ENCODE measurements at places on chromosomes 12 and 14.

- no peak for DNase-seq
Observed at GRCh38 chr12:121610239-121611149, 15.8 kb upstream of the ORAI1 start.

- no peak for DNase-seq
Observed at GRCh38 chr12:58204071-58204470, 262.7 kb downstream of the ATP23 start.

GRCh38 chr14:30034152-30034551, 106.5 kb upstream of the PRKD1 start:
- DNase-seq = no peak

DNA sequence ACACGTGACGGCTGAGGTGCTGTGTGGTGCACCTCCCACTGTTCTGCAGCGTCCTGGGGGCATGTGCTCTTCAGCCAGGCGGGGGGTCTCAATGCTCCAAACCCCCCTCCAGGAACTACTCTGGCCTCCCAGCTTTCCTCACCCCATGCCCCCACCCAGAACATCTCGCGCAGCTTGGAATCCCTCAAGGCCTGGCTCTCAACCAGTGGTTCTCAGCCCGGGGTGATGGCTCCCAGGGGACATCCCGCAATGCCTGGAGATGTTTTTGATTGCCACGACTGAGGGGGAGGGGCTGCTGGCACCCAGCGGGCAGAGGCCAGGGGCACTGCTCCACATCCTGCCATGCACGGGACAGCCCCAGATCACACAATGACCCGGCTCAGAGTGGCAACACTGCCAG, 78.9 kb upstream of the DICER1 start:
- no peak for DNase-seq

DNA sequence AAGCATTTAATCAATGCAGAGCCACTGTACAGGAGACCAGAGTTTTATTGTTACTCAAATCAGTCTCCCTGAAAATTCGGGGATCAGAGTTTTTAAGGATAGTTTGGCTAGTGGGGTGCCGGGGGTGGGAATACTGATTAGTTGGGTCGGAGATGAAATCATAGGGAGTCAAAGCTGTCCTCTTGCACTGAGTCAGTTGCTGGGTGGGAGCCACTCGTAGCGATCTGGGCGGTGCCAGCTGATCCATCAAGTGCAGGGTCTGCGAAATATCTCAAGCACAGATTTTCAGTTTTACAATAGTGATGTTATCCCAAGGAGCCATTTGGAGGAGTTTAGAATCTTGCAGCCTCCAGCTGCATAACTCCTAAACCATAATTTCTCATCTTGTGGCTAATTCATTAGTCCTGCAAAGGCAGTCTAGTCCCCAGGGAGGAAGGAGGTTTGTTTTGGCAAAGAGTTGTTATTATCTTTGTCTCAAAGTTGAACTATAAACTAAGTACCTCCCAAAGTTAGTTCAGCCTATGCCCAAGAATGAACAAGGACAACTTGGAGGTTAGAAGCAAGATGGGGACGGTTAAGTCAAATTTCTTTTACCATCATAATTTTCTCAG, 169.4 kb upstream of the PLEKHG7 start:
- DNase-seq = no peak

- no peak for DNase-seq
Observed at GRCh38 chr12:53952871-53953734, 1.6 kb upstream of the HOXC12 start.

GRCh38 chr14:22791301-22791700, 23.9 kb downstream of the SLC7A7 start:
- no peak for DNase-seq

- DNase-seq = no peak
Observed at GRCh38 chr12:23253191-23253590, 628.2 kb downstream of the ETNK1 start.

DNA sequence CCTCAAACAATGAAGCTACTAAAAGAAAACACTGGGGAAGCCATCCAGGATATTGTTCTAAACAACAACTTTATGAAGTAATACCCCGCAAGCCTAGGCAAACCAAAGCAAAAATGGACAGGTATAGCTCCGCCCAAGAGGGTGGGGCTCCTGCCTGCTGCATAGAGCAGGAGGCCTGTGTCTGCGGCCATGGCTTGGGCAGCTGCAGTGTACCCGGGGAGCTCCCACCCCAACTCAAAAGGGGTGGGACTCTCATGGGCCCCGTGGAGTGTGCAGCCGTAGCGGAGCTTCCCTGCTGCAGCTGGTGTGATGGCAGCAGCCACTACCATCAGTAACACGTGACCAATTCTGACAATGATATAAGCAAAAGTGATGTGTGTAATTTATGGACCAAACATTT, 264.2 kb upstream of the KITLG start:
- DNase-seq = no peak

- DNase-seq = no peak
Observed at GRCh38 chr14:88613552-88614010, 50.7 kb downstream of the ZC3H14 start.

DNA sequence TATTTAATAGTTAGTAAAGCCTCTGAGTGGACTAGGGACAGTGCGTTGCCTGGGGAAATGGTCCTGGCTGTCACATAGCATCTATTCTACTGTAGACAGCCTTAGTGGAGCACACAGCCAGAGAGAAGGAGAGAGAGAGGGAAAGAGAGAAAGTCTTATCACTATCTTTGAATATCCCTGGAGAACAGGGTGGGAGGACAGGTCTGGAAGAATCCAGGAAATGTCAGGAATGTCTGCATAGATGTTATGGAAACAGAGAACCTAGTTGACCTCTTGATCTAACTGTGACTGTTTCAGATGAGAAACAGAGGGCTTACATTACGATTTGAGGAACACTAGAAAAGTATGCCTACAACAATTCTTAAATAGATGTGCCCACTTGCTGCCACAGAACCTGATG, 92.8 kb downstream of the SLC15A5 start:
- DNase-seq = no peak

DNA sequence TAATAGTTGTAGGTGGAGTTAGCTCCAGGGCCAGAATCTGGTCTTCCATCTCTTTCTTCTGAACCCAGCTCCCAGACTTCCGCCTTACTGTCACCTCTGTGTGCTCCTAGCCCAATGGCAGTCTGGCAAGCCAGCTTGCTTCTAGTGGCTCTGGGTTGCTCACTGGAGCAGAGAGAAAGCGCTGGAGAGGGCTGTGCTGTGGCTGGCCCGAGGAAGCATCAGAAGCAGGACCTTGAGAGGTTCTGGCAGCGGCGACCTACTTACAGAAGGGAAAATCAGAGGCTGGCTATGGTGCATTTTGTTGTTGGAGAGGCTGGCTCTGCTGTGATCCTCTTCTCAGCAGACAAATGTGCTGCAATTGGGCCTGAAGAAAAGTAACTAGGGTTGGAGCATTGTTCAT, 28.6 kb downstream of the KCNA5 start:
- DNase-seq = no peak

DNA sequence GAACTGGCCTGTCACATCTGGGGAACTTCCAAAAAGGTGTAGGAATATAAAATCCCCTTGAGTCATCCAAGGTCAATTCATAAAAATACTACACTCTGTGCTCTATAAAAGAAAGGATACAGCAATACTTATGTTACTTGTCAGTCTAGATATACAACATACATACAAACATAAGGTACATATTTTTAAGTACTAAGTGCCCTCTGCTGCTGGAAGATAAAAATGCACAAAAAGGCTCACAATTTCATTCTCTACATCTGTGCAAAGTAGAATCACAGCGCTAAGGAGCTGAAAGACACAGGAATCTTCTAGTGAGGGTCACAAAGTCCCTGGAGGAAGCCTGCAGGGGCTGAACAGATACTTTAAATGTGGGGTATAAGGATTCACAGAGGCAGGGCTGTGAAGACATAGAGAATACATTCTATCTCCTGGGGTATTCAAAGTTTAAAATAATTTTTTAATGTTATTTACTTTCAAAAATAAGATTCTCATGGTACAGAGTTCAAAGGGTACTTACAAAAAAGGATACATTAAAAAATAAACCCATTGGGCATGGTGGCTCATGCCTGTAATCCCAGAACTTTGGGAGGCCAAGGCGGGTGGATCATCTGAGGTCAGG, 10.2 kb upstream of the GOLGA5 start:
- no peak for DNase-seq

DNA sequence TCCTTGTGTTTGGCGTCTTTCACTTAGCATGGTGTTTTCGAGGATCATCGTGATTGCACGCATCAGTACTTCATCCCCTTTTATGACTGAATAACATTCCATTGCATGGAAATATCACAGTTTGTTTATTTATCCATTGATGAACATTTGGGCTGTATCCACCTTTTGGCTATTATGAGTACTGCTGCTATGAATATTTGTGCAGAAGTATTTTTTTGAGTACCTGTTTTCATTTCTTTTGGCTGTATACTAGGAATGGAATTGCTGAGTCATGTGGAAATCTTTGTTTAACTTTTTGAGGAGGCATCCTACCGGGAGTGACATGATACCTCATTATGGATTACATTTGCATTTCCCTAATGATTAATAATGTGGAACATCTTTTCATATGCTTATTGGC, 66.4 kb downstream of the WNK1 start:
- no peak for DNase-seq

GRCh38 chr12:25904442-25904841, 54.0 kb upstream of the RASSF8 start:
- no peak for DNase-seq

DNA sequence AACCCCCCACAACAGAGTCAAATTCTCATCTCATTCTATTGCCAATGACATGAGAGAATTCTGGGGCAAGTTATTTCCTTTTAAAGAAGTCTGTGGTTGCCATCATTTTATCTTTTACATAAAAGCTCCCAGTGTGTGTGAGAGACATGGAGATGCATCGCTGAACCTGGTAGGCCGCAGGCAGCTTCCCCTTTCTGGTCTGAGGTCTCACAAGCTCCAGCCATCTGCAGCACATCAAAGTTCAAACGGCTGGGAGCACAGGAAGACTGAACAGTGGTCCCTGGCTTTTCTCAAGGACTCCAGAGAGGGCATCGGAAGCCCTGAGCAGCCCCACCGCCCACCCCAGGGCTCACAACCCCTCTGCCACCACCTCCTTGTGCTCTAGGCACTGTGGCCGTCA, 141.7 kb downstream of the RIMBP2 start:
- no peak for DNase-seq

DNA sequence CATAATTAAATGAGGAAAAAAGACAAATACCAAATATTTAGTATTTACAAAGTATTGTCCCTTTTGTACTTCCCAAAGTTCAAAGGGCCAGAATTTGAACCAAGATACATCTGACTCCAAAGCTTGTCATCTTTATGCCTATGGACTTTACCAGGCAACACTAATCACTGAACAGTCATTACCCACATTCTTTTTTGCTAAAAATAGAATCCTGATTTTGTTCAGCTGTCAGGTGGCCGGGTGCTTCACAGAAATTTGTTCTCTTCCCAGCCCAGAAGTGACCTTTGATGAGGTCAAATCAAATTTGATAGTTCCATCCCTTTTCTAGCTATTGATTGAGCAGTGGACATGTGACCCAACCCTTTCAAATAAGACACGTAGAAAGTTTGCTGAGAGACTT, 121.6 kb downstream of the LLPH start:
- DNase-seq = no peak

GRCh38 chr14:60632257-60632656, 17.0 kb downstream of the SIX1 start:
- DNase-seq = no peak

DNA sequence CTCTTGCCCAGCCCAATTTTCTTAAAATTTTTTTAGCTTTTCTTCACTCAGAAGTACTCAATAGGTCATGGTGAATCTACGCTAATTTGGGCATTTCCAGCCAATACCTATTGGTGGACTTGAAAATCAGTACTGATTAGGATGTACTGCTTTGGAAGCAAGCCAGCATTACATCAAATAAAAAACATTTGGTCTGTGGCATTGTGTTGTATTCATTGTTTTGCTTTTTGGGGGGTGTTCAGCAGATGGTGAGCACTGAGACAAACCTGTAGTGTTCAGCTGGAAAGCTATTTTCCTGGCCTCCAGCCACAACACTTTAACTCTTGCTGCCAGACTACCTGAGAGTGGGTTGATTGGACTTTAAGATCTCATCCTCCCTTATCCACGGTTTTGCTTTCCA, 4.0 kb downstream of the MAPKAPK5 start:
- DNase-seq = no peak

DNA sequence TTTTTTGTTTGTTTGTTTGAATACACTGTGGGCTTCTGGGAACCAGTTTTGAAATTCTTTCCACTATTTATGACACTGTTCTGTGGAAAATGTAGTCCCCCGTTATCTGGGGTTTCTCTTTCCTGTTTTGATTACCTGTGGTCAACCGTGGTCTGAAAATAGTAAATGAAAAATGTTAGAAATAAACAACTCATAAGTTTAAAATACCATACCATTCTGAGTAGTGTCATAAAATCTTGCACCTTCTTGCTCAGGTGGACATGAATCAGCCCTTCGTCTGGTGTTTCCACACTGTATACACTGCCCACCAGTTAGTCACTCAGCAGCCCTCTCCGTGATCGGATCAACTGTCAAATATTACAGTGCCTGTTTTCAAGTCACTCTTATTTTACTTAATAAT, 5.1 kb upstream of the PAPOLA start:
- DNase-seq = no peak

- DNase-seq = no peak
Observed at GRCh38 chr12:105596731-105597130, 266.2 kb downstream of the C12orf75 start.

- no peak for DNase-seq
Observed at GRCh38 chr14:74219277-74220205, 19.7 kb upstream of the VSX2 start.

DNA sequence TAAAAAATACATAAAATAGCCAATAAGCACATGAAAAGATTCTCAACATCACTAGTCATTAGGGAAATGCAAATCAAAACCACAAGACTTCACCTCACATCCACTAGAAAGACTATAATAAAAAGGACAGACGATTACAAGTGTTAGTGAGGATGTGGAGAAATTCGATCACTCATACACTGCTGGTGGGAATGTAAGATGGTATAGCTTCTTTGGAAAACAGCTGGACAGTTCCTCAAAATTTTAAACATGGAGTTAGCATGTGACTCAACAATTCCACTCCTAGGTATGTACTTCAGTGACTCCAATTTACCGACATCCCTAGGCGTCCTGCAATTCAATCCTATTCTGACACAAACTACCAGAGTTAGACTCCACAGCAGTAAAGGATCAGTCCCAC, 13.7 kb downstream of the TRIM9 start:
- DNase-seq = no peak

GRCh38 chr14:26138764-26139445, 458.9 kb downstream of the NOVA1 start:
- no peak for DNase-seq

Data from stimulated activated CD8-positive, alpha-beta memory T cell treated with anti-CD3 and anti-CD28 coated beads, Interleukin-15, amount 100 ng/mL, for 24 hours (primary cell).